ENCODE measurements at places on chromosomes 7 and 10.

- no peak for DNase-seq
Measured at GRCh38 chr10:5813091-5813340, 218 bp downstream of the GDI2 start.

DNA sequence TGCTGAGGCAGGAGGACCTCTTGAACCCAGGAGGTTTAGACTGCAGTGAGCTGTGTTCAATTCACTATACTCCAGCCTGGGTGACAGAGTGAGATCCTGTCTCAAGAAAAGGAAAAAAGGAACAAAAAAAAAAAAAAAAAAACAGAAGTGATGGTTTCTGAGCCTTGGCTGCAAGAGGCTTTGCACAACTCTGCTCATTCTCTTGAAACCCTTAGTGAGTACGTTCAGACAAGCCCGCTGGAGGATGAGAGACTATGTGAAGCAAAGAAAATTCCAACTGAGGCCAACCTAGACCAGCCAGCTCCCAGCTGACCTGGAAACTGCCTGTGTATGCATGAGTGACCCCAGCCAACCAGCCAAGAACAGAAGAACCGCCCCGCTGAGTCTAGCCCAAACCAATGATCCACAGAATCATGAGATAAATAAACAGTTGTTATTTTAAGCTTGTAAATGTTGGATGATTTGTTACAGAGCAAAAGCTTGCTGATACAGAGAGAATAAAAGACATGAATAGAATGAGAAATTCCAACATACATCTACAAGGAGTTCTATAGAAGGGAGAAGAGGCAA, 50.6 kb upstream of the FZD9 start:
- no peak for DNase-seq

DNA sequence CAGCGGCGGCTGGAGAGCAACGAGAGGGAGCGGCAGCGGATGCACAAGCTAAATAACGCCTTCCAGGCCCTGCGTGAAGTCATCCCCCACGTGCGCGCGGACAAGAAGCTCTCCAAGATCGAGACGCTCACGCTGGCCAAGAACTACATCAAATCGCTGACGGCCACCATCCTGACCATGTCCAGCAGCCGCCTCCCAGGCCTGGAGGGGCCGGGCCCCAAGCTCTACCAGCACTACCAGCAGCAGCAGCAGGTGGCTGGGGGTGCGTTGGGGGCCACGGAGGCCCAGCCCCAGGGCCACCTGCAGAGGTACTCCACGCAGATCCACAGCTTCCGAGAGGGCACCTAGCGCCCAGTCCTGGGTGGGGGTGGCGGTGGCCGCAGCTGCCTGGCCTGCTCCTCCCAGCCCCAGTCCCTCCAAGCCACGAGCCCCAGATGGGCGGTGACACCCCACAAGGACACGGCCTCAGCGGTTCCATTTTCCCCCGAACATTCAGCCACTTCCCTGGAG, 1.3 kb downstream of the BHLHA15 start:
- DNase-seq: peak; percentile 47

GRCh38 chr10:46232084-46232483, 54.7 kb upstream of the ANTXRL start:
- peak; percentile 28 for DNase-seq

GRCh38 chr10:76305930-76306615, 874.6 kb downstream of the LRMDA start:
- DNase-seq: no peak

- no peak for DNase-seq
Measured at GRCh38 chr7:24715171-24715570, 42.1 kb downstream of the GSDME start.

DNA sequence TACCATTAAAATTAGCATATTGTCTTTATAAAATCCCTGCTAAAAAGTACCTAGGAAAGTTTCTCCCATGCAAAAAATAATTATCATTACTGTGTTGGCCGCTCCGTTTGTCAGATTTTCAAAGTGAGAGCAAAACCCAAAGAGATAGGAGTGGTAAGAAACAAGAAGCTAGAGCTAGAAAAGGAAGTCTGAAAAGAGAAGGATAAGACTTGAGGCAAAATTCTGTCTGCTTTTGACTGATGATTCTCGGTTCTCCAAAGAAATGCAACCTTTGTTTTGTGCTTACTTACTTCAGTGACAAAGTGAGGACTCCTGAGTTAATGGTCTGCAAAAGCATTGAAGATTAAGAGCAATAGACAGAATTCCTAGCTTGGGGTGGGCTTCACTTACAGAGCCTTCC, 33.3 kb upstream of the CAPZA2 start:
- no peak for DNase-seq

DNA sequence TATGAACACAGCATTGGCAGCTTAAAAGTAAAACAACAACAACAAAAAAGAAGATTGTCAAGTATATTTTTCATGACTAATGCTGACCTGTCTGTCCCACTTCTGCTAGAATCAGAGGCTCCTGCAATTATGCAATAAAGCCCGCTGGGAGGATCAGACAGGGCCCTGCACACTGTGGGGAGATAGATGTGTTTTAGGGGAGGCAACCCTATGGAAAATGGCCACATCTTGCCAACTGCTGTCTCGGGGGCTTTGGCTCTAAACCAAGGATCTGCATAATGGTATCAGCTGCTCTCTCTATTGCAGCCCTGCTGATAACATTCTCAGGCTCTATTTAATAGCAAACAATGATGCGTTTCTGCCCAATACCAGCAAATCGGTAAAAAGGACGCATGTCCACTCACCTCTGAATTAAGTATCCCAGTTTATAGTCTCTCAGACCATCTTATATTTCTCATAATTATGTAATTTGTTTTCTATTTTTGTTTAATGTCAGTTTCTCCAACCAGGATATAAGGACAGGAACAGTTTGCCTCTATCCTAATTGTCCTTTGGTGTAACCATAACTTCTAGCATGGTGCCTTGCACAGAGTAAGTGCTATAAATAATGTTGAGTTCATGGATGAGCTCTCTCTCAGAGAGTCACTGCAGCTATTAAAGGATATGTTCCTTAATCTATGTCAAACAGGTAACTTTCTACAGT, 15.3 kb upstream of the PRKAR2B start:
- no peak for DNase-seq

- no peak for DNase-seq
Measured at GRCh38 chr7:127525866-127526480, 59.4 kb downstream of the GCC1 start.

Measured in endodermal cell (in vitro differentiated cells).